Mesothelial cell of epicardium (in vitro differentiated cells): ENCODE measurements at places on chromosomes 2 and 18. TPM values are rescaled to one million over a fixed set of nuclear protein-coding genes. Genes with fewer than 3 reads are reported as not detected.

DNA sequence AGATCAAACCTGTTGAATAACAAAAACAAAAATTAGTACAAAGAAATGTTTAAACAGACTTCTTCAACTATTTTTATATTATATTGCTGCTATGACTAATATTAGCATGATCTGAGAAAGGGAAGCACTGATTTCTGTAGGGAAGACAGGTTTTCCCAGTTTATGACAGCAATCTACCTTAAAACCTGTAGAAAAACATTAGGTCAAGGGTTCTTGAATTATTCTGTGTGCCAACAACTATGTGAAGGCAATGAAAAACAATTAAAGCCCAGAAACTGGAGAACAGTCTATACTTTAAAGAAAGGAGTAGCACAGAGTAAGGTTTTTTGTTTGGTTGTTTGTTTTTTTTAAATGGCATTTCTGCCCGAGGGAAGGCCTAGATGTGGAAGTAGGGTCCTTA, 23.3 kb downstream of the PUM2 start:
- no peak for DNase-seq

- DNase-seq = no peak
Measured at GRCh38 chr2:204576362-204576979, 31.2 kb downstream of the PARD3B start.

GRCh38 chr2:173696274-173696673, 268.9 kb downstream of the SP3 start:
- DNase-seq = no peak

DNA sequence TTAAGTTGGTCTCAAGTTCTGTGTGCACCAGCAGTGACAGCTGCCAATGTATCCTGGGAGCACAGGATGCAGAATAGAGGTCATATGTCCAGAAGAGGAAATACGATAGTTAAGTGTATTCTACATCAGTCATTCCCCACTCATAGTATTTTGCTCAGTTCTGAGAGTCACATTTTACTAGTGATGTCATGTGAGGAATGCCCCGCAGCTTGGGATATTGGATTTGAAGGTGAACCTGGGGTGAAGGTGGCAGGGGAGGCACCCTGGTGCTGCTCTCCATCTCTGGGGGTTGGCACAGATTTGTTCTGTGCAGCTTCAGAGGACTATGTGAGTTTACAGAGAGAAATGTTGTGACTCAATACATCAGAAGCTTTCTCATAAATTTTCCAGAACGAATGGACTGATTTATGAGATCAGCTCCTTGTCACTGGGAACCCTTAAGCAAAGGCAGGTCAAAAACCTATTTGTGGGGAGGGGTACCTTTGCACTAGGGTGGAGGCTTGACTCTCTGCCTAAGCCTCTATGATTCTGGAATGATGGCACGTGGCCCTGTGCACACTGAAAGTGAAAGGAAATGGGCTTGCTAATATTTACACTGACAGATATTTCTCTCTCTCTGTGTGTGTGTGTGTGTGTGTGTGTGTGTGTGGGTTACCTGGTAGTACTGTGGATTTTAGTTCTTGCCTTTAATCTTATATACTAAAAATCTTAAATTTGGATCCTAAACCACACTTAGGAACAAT, 95.9 kb downstream of the NEB start:
- no peak for DNase-seq

DNA sequence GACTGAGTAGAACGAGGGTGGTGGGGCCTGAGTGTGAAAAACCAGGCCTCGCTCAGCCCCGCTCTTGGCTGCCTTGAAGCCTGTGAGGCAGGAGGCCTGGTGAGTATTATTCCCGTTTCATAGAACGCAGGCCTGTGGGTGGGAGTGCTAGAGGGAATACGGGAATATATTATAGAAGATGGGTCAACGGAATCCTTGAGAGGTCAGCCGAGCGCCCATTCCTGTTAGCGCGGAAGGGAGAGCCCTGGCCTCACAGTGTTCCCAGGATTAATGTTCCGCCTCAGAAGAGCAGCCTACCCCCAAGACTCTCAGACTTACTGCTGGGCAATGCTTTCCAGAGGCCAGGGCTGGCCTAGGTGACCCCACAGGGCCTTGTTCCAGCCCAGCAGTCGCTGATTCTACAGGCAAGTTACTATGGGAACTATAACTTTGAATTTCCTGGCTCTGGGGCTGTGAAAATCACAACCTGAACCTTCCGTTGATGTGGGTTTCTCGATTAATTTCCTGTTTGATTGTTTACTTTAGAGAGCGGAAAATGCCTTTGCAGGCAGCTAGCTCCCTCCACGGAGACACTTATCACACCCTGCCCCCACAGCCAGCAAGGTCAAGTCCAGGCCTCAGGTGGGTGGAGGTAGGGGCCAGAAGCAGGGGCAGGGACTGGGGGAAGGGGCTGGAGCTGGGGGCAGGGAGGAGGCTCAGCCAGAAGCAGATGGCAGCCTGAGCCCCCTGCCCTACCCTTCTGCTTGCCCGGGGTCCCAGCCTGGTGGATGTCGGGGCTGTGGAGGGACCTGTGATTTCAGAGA, 108.3 kb downstream of the SMAD7 start:
- no peak for DNase-seq

DNA sequence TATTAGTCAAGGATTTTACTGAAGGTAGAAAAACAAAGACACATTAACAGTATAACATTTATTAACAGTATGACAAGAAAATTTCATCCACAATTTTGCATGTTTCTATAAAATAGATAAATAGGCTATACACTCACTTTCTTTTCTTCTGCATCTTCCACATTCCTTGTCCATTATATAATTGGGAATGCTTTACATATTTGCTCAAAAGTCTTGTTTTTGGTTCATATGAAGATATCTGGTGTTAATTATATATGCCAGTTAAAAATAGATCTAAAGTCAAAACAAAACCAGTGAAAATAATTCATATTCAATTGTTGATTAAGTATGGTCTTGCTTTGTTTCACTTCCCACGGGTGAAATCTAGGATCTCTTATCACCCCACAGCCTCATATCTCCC, 53.4 kb downstream of the SERPINB7 start:
- DNase-seq = no peak

DNA sequence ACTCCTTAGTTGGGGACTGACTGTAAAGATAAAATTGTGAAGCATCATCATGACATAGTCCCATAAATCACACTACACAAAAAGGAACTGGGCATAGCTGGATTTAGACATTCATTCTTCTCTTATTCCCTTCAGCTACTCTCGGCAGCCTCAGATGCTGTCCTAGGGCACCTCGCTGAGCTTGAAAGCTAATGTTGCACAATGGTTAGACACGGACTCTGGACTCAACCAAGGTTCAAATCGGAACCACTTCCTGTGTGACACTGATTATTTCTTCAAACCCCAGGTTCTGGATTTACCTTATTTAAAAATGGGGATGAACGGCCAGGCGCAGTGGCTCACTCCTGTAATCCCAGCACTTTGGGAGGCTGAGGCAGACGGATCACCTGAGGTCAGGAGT, 89.8 kb downstream of the CCBE1 start:
- DNase-seq = no peak

- DNase-seq = no peak
Measured at GRCh38 chr2:113232740-113233139, 46.0 kb downstream of the PAX8 start.

DNA sequence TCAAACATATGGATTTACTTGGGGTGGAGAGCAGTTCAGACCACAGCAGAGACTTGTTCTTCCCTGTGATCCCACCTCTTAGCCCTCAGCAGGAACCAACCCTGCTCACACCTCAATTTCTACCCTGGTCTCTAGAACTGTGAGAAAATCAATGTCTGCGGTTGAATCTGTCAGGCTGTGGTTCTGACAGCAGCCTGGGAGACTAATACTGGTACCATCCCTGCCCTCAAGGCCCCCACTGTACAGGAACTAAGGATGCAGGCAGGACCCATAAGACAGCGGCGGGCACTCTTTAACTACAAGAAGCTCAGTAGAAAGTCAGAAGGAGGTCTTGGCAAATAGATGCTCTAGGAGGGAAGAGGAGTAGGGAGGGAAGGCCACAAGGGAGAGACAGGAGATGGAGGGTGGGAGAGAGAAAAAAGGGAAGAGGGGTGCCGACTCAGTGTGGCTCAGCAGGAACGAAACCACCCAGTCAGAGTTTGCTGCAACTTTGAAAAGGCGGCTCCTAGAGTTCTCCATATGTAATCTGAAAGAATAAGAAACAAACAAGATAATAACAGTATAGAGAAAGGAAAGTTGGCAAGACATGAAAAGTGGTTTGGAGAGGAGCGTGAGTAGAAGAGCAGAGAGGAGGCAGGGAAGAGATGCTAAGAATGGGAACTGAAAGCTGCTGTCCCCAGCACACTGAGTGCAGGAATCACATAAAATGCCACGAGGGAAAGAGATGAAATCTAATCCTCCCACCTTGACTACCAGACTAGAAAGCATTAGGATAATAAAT, 323.9 kb upstream of the ID2 start:
- no peak for DNase-seq

- DNase-seq = no peak
Measured at GRCh38 chr2:11891671-11892440, 145.4 kb downstream of the LPIN1 start.

DNA sequence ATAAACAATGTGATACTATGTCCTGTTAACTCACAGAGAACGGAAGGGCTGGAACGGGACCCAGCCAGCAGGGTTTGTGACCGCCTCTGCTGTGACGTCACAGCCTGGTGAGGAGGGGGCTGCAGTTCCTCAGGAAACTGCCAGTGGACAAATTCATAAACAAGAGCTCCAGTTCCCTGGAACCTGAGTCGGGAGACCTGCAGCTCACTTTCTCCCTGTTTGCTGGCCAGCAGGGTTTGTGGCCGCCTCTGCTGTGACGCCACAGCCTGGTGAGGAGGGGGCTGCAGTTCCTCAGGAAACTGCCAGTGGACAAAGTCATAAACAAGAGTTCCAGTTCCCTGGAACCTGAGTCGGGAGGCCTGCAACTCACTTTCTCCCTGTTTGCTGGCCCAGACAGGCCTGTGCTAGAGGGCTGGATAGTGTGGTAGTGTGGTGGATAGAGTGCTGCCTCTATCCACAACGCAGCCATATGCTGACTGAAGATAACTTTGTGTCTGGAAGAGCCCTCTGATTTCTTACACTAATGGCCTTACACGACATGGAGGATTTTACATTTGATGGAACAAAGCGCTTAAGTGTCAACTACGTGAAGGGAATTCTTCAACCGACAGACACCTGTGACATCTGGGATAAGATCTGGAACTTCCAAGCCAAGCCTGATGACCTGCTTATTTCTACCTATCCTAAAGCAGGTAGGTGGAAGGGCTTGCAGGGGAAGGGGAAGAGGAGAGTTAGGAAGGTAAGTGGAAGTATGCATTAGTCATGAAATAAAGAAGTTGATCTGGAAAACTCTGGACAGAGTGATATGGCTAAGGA, at the start of gene SULT1C4:
TSS of gene SULT1C4 (plus strand) at position 140 of the 816 bp plus-strand sequence. CDS start at position 524, 384 bp downstream.
- DNase-seq = peak; percentile 78

GRCh38 chr2:128593879-128594650, 275.4 kb upstream of the HS6ST1 start:
- no peak for DNase-seq

GRCh38 chr18:48006415-48007175, 76.1 kb upstream of the SMAD2 start:
- no peak for DNase-seq

DNA sequence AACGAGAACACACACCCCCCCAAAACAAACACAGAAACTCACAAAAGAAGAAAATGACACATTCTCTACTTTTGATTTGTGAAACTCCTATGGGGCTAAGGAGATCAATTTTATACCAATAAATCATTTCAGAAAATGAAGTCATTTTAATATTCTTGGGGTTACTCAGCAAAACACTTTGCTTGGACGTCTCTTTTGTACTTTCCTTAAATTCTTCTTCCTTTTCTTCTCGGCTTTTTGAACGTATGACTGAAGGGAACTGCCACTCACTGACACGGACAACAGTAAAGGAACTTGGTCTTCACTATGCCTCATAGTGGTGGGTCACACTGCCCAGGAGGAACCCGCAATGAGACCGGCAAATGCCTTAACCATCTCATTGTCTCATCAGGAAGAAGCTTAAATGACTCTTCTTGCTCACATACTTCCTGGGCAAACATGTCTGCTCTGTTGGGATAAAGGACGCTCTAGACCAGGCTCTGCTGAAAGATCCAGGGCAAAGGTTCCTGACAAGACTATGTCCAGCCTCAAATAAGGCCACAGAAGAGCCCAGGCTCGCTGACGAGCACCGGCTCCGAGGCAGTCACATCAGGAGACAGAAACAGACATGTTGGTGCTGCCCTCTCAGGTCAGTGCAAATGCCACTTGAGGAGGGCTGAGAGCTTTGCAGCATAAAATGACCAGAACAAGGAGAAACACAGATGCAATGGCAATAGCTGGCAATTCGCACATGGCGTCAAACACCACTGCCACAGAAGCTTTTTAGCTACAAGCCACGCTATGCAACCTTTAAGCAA, 205.5 kb downstream of the TGIF1 start:
- DNase-seq = no peak

GRCh38 chr2:160465002-160465401, 28.6 kb downstream of the RBMS1 start:
- DNase-seq = no peak

DNA sequence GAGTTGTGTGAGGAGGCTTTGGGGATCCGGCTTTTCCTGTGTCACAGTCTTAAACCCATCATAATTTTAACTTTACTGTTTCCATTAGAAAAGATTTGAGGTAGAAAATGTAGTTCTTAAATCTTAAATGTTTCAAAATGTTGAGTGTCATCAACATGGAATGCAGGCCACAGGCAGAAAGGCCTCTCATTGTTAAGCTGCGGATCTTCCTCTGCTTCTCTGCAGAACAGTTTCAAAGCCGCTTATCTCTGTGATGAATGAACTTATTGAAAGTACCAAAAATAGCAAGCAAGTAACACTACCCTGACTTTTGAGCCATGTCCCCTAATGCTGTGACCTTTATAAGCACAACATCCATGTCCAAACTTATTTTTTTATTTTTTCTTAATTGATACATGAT, 1645.8 kb downstream of the DPP10 start:
- no peak for DNase-seq

GRCh38 chr18:57965246-57965645, 78.8 kb upstream of the NEDD4L start:
- no peak for DNase-seq

GRCh38 chr18:76169733-76170132, 325.3 kb downstream of the ZNF516 start:
- no peak for DNase-seq

ANKRD30B gene
- not detected in 3 replicates for total RNA-seq

SLC30A3 gene
- total RNA-seq = 2.3 to 3.4 TPM (median 3.1 TPM) in 3 replicates

CXCR1 gene
- total RNA-seq = not detected in 3 replicates

NR4A2 gene
- 1.6 to 2.1 TPM (median 1.7 TPM) in 3 replicates for total RNA-seq

BUB1 gene
- 20.2 to 21.2 TPM (median 21.2 TPM) in 3 replicates for total RNA-seq

CRYGD gene
- total RNA-seq = not detected in 3 replicates

COLEC11 gene
- total RNA-seq = 9.8 to 10.8 TPM (median 10.1 TPM) in 3 replicates

ANKRD53 gene
- 3.6 to 4.9 TPM (median 4.0 TPM) in 3 replicates for total RNA-seq

ATG9A gene
- total RNA-seq = 39.3 to 40.8 TPM (median 40.6 TPM) in 3 replicates

TIGD1 gene
- 11.0 to 12.2 TPM (median 11.2 TPM) in 3 replicates for total RNA-seq

CASP10 gene
- 2.2 to 3.1 TPM (median 2.8 TPM) in 3 replicates for total RNA-seq

BOLL gene
- total RNA-seq = not detected in 3 replicates
